ENCODE measurements at places on chromosomes 6 and 20.
A peak's percentile ranks its signal among the peaks of the same experiment; 100 is the strongest.

DNA sequence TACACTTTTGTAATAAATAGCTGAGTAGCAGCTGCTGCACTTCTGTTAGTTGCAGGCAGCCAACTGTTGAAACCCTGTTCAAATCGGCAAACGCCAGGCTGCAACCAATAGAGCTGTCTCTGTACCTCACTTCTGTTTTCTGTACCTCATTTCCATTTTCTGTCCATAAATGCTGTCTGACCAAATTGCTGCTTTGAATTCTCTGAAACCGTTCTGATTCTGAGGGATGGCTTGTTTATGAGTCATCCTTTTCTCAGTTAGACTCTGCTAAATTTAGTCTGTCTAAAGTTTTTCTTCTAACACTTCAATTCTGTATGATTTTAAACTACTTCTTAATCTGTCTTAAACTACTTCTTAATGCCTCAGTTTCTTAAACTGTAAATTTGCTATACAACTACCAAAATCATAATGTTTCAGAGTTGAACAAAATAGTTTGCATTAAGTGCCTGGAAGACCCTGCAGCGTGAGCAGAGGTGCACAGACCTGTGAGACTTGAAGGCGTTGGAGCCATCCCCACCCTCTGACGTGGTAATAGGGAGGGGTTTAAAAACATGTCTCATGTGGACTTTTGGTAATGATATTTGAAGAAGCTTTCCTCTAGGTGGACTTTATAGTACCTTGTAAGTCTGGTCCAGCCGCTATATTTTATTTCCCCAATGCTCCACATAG, 9.6 kb downstream of the BTNL2 start:
- DNase-seq, result no peak

DNA sequence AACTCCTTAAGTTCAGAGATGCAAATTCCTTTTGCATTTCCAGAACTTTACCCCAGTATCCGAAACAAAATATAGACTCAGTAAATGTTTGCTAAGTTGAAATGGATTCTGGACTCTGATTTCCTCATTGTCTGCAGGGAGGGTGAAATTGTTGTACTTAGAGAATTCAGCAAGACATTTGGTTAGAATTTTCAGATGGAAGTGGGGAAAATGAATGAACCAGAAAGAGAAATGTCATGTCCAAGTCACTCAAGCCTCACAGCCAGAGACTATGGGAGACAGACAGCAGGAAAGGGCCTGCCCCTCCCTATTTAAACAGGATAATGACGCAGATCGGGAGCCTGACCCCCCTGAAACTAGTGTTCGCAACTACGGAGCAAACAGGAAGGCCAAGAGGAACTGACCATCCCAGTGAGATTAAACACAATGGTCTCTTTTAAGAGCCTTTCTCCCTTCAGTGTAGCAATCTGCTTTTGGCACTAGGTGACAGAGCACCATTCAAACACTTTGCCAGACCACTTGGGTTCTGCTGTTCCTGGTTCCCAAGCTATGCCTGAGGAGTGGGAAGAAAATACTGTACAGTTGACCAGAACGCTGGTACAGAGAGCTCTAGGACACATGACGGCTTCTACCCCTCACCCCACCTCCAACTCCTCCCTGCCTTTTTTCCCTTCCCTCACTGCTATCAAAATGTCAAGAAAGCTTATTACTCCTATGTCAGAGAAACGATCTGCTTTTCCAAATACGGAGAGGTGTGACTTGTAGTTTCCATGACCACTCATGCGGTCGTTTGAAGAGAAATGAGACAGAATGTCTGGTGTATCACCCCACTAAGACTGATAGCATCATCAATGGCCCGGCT, 13.7 kb downstream of the NEDD9 start:
- no peak for DNase-seq

GRCh38 chr20:20931632-20932031, 174.5 kb downstream of the LINC00237 start:
- DNase-seq, result no peak

DNA sequence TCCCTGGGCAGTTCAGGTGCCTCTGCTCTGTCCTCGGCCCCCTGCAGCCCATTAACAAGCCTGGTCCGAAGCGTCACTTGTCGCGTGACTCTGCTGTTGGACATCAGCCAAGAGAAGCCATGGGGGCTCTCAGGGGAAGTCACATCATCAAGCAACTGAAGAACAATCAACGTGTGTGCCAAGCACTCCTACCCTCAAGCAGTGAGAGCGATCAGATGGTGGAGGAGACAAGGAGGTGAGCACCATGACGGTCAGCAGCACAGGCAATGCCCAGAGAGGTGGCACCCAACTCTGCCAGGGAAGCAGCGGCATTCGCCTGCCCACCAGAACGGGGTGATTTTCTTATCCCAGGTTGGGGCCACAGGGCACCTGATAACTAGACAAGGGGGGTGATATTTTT, 132.7 kb downstream of the AGPAT4 start:
- no peak for DNase-seq

DNA sequence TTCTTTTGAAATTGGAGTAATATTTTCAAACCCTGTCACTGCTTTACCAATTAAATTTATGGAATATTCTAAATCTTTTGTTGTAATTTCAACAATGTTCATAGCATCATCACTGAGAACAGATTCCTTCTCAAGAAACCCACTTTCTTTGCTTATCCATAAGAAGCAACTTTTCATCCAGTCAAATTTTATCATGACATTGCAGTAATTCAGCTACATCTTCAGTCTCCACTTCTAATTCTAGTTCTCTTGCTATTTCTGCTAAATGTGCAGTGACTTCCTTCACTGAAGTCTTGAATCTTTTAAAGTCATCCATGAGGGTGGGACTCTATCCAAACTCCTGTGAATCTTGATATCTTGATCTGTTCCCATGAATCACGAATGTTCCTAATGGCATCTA, 132.4 kb downstream of the INSM1 start:
- DNase-seq, result no peak

DNA sequence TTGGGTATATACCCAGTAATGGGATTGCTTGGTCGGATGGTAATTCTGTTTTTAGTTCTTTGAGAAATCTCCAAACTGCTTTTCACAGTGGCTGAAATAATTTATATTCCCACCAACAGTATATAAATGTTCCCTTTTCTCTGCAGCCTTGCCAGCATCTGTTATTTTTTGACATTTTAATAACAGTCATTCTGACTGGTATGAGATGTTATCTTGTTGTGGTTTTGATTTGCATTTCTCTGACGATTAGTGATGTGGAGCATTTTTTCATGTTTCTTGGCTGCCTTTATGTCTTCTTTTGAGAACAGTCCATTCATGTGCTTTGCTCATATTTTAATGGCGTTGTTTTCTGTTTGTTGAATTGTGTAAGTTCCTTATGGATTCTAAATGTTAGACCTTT, 641.6 kb downstream of the HACE1 start:
- peak; percentile 19 for DNase-seq

DNA sequence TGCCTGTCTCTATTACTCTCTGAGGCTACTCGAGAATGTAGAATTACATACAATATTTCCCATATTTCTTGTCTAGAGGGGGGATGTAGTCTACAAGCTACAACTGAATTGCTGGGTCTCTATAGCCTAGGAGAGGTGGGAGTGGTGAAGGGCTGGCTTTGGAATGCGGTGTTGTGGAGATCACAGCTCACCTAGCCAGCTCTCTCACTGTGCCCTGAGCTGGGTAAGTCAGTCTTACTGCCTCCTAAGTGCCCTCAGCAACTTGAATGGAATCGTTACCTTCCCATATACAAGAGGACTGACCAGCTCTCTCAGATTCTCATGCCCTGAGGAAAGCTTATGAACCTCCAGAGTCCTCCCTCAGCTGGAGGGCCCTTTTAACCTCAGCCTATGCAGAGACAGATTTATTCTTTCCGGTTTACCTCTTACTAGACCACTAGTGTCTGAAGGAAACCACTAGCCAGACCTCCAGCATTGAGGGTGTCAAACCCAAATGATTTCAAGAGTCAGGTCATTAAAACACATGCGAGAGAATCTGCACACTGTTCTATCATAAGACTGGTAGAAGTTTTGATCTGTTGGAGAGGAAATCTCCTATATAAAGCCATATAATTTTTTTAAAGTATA, 20.6 kb downstream of the VIP start:
- no peak for DNase-seq

GRCh38 chr6:24306936-24307335, 50.9 kb downstream of the DCDC2 start:
- no peak for DNase-seq

- no peak for DNase-seq
Observed at GRCh38 chr20:35698298-35699126, 640 bp downstream of the NFS1 start.

GRCh38 chr6:27650620-27651370, 177.9 kb upstream of the ZNF184 start:
- peak; percentile 4 for DNase-seq

DNA sequence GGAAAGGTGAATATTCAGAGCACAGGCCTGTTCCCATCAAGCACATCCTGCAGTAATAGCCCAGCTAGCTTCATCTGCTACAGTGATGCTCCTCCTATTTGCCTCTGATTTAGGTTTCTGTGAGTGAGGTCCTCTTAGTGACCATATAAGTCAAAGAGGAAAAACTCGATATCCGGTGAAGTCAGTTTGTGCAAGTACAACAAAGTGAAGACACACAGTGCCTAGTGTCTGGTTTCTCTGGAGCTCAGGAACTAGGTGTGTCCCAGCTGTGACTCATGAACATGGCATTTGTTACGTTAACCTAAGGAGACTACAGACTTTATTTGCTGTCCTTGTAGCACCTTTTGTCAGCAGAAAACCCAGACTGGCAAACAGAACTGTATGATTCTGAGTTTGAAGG, 33.9 kb downstream of the EDN1 start:
- DNase-seq, result peak; percentile 83

GRCh38 chr6:128597956-128598355, 77.6 kb upstream of the PTPRK start:
- no peak for DNase-seq

- no peak for DNase-seq
Observed at GRCh38 chr6:46735720-46736031, 501 bp upstream of the PLA2G7 start.

DNA sequence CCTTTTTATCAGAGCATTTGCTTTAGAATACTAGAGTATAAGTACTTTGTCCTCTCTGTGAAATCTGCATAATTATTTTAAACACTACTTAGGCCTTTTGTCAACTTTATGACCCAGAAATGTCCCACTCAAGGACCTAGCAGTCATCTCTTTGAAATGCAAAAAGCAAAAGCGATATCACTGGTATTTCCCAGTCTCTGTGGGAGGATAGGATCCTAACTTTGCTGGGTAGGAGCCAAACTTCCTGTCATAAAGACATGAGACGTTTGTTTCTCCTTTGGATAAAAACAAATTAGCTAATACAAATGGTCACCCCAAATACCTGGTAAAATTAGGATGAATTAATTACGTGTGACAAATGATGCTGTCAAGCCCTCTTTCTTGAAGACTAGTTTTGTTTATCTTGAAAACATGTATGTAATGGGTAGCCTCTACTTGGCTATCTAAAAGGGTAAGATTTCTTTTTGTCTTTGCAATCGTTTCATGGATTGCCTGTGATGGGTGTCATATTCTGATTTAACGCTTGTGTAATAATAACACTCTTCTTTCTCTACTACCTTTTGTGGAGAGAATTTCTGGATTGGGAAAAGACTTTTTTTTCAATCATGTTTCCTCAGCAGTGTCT, 36.2 kb downstream of the DCDC2 start:
- DNase-seq, result no peak

DNA sequence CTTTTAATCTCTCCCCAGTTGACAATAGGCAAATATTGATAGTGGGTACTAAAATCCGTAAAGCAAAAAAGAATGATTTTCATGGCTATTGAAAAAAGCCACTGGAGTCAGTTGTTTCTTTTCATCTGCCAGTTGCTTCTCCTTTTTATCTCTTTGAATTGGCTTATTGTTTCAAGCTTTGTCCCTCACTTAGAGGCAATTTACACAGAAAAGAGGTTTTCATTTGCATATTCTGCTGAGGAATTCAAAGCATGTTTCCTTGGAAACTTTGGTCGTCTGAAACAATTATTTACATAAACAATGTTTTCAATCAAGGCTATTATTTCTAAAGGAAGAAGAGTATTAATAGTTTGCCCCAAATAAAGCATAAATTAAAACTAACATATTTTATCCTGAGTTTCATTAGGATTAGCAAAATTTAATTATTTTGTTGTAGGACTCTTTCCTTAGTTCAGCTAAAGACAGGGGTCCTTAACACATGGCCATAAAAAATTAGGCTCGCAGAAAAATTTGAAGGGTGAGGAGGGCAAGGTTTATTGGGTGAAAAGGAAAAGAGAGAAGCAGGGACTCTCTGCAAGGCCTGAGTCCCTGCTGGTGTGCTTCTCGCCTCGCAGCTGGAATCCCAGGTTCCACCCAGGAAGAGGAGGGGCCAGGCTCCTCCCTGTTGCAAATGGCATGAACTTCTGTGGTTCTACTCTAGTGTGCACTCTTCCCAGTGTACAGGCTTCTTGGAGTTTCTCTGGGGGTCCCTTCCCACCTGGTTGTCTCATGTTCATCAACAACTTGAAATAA, 138.8 kb upstream of the LAMA2 start:
- no peak for DNase-seq

DNA sequence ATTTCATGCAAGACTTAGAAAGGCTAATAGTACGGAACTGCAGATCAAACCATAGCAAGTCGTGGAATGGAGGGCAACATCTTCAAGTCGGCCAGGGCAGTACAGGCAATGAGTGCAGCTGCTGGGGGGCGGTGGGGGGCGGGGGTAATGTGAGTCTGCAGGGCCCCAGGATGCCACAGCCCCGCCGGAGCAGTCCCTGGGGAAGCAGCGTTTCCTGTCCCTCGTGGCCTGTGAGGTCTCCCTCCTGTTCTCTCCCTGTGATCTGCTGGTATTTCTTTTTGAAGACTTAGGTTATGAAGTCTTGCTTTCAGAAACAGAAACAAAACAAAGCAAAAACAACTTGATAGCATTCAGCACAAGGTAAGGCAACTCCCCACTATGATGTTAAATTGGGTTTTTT, 351.9 kb downstream of the FOXA2 start:
- DNase-seq, result no peak

GRCh38 chr20:8402798-8403197, 270.7 kb downstream of the PLCB1 start:
- DNase-seq, result no peak

- DNase-seq, result no peak
Observed at GRCh38 chr20:37972256-37973058, 60.8 kb downstream of the TTI1 start.

DNA sequence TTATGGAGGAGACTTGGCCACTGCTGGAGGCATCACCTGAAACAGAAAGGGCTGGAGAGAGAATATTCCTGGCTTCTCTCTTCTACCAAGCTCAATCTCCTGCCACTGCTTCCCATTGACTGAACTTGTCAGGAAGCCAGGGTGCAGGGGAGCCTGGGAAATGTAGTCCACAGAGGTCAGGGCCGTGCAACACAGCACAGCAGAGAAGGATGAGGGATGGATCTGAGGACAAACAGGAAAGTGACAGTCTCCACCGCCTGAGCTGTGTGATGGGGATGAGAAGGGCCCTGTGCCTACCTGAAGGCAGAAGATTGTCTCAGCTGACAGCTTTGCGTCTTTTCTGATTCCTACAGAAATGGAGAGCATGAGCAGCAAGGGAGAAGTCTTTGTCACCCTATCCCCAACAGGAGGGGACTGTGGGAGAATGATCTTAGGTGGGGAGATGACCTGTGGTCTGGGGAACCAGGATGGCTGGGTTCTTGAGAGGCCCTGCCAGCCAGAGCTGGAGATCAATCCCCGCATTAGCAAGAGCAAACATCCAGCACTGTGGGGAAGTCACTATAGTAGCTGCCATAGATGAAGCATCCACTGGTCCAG, 114.2 kb downstream of the SNX5 start:
- DNase-seq, result peak; percentile 45
